ENCODE measurements at places on chromosomes 4 and X.

- DNase-seq, result no peak
These were observed 92.1 kb upstream of the ANKRD50 start for GRCh38 chr4:124804584-124804983.

DNA sequence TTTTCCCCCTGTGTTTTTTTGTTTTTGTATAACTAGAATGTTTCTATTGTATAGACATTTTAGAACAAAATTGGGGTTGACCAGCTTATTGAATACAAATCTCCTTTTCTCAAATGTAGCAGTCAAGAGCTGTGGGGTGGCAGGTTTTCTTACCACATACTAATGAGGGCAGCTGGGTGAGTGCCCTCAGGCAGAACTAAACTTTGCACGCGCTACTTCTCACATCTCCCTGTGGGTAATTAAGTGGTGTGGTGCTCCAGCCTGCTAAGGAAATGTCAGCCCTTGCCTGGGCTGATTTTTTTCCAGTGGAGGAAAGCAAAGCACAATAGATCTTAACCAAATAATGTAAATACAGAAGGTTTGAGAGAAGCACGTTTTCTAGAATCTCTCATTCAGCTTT, 717.6 kb upstream of the TENM3 start:
- DNase-seq, result no peak

DNA sequence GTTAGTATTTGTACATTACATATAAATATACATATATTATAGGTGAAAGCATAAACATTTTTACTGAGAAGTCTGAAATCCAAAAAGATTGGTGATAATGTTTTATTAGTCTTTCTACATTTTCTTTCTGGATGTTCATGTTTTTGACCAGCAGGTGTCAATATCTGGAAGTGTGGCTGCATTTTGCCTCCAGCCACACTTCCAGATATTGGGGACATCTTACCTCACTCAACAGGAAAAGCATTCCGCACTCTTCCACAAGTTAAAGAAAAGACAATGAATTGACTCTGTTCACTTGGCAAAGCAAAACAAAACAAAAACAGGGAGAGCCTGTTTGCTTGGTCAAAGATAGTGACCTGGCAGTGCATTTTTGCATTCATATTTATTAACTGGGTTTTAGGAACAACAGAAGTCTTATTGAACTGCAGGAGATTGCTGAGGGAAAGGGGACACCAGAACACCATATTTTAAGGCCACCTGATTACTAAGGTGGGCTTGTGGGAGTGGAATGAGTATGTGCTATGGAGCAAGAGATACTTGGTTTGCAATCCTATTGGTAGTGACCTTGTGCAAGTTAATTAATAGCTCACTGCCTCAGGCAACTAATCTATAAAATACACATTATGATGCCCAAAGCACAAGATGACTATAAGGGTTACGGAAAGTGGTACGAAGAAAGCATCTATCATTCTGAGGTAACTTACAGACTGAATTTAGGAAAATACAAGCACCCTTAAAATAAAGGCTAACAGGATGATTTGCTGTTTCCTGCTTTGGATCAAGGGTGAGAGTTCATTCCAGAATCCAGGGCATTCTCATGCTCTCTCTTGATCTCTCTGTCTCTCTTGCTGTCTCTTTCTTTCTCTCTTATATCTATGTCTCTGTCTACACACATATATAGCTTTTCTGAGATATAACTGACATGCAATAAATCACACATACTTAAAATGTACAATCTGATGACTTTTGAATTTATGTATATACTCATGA, 389.9 kb upstream of the EMCN start:
- DNase-seq, result no peak

DNA sequence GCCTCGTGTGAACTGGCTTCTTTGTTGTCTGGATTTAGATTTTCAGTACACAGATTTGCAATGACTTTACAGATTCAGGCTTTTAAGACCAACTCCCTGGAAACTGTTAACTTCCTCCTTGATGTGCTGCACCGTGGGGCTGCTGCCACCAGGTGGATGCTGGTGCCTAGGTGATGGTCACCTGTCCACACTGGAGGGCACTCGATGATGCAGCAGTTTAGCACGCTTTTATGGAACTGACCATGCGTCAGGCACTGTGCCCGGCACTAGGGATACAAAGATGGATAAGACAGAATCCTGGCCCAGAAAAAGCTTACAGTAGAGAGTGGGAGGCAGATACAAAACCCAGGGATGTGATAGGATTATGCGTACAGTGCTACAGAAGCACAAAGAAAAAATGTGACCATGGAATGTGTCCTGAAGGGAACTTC, 180.7 kb downstream of the CEP135 start:
- no peak for DNase-seq

DNA sequence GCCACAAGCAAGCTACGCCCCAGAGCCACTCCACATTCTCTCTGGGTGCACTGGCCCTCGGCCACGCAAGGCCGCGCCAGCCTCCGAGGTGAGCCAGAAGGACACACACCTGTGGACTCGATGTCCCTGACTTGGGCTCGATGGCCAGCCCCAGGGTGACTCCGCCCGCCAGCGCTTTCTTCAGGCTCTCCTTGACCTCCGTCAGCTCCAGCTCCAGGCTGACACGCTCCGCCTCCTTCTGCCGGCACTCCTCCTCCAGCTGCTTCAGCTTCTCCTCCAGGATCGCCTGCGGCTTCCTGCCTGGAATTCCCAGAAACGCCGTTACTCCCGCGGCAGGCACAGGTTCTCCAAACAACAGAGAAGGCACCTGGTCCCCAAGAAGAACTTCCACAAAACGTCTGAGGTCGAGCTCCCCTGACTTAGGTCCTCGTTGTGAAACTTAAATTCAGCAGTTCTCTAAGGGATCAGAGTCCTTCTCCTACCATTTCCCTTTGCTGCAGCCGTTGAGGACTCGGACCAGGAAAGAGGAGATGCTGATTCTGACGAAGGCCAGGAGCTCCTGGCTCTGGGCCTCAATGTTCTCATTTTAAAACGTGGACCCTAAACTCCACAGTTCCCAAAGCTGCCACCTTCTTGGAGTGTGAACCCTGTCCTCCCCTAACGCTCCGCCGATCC, 166.8 kb downstream of the AFAP1 start:
- DNase-seq, result no peak

DNA sequence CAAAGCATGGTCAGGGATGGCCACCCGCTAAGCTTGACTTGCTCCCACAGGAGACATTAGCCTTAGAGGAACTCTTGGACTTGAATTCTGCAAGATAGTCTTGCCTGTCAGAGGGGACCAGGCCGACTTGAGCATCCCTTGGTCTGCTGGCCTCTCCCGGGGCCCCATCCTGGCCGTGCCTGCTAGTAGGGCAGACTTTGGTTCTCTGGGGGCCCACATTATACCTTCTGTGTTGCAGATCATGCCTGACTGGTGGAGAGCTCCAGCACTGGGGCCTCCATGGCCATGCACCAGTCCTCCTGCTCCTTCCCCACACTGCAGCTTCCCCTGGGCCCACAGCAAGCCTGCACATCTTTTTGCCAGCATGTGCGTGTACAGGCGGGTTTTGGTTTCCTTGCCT, 46.5 kb downstream of the DACH2 start:
- DNase-seq, result no peak

DNA sequence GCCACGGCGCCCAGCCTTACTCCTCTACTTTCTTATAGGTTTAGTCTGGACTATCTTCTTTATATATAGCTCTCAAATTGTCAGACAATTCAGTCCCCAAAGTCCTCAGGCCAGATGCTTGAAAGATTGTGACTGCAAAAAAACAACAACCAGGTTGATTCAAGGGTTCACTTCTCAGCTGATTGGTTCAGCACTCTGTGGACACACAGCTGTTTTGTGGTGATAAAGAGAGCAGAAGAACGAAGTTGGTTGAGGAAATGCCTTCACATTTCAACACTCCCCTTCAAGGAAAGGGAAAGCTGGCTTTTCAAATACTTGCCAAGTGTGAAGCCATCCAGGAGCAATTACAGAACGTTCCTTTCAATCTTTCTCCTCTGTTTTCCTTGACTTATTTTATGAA, 166.8 kb downstream of the SHROOM3 start:
- no peak for DNase-seq

- peak; percentile 21 for DNase-seq
These were observed 1.1 kb upstream of the NLGN3 start for GRCh38 chrX:71143508-71143907.

- no peak for DNase-seq
These were observed 231.4 kb upstream of the MID1 start for GRCh38 chrX:10851809-10852208.

DNA sequence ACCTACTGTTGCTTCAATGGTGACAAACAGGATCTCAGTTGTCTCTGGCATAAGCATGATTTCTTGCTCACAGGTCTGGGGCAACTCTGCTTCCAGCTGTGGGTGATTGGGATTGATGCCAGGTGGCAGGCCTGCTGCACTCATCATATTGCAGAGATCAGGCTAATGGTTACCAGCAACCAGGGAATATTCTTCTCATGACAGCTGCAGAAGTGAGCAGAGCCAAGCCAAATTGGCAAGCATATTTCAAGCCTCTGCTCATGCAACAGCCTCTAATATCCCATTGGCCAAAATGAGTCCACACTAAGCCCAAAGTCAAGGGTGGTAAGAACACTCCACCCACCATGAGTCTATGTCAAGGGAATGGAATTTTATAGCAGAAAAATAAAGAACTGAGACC, 26.7 kb upstream of the TBC1D19 start:
- no peak for DNase-seq

All from lower leg skin (tissue), 4 donors.